D341Med (cell line): ENCODE measurements at places on chromosomes 2 and 18.

DNA sequence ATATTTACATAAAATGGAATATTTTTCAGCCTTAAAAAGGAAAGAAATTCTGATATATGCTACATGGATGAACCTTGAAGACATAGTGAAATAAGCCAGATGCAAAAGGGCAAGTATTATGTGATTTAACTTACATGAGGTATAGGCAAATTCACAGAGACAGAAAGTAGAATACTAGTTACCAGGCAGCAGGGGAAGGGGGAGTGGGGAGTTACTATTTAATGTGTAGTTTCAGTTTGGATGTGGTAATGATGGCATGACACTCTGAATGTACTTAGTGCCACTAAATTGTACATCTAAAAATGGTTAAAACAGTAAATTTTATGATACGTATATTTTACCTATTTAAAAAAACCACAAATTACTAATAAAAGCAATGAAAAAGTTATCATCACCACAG lies 12.1 kb downstream of the METTL4 start:
- no peak for DNase-seq

DNA sequence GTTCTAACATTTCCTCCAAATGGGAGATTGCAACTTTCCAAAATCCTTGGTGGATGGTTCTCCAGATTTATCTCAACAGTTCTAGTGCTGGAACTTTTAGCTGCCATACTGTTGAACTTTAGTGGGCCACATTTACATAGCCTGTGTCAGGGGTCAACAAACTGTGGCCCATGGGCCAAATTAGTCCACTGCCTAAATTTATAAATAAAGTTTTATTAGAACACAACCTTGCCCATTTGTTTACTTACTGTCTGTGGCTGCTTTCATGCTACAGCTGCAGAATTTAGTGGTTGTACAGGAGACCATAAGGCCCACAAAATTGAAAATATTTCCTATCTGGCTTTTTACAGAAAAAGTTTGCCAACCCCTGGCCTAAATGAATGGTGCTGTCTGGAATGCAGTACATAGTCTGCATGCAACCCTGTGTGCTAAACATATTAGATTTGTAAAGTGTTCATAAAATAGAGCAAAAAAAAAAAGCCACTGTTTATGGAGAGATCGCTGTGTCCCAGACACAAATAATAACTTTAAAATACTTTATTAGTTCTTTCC lies 30.3 kb downstream of the MGAT5 start:
- DNase-seq, result no peak

DNA sequence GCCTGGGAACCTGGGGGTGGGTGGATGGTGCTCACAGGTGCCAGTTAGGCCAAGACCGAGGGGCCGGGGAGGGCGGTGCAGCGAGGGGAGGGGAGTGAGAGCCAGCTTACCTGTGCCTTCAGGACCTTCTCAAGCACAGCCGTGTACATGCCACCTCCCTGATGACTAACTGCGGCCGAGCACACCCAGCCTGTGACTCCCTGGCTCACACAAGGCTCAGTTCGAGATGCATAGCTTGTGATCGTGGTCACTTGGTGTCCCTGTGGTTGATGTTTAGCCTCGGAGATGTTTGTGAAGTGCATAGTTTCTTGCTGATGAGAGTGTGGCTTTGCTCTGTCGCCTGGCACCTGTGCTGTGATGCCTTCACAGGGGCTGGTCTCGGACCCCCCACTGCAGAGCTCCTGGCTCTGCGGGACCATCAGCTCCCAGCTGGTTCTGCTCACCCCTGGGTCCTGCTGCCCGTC lies 84.5 kb upstream of the ODC1 start:
- no peak for DNase-seq

GRCh38 chr18:45733535-45733934 lies 9.6 kb downstream of the SLC14A1 start:
- DNase-seq, result no peak

DNA sequence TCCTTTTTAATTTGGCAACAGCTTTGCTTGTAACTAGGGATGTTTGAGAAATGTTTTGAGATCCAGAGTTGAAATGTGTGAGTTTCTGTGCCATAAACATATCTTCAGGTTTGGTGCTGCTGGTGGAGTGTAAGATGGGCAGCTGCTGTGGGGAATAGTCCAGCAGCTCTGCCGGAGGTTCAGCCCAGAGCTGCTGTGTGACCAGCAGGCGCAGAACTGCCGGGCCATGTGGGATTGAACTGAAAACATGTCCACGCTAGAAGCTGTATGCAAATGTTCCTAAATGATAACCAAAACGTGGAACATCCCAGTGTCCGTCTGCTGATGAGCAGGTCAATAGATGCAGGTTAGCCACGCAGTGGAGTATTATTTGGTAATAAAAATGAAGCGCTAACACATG lies 99.6 kb downstream of the DGKD start:
- no peak for DNase-seq

GRCh38 chr18:261398-262073 lies 6.3 kb downstream of the THOC1 start:
- no peak for DNase-seq

DNA sequence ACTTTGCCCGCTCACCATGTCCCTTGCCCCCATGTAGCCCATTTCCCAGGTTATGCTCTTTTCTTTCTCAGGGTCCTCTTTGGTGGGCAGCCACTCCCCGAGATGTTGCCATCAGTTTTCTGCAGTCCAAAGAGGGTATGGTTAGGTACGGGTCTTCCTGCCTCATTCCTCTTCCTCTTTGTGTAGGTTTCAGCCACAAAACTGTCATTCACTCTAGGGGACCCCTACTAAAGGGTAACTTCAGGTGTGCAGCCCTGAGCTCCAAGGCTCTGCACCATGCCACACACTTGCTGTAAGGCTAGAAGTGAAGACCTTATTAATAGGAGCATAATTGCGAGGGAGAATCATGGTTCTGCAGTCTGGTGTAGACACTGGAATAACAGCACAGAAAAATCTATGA lies 99.8 kb upstream of the ZNF397 start:
- no peak for DNase-seq

- DNase-seq, result no peak
These were observed 272.1 kb downstream of the NAPG start for GRCh38 chr18:10797896-10798295.

- DNase-seq, result no peak
These were observed 34.8 kb upstream of the LINC00305 start for GRCh38 chr18:64183665-64184064.

DNA sequence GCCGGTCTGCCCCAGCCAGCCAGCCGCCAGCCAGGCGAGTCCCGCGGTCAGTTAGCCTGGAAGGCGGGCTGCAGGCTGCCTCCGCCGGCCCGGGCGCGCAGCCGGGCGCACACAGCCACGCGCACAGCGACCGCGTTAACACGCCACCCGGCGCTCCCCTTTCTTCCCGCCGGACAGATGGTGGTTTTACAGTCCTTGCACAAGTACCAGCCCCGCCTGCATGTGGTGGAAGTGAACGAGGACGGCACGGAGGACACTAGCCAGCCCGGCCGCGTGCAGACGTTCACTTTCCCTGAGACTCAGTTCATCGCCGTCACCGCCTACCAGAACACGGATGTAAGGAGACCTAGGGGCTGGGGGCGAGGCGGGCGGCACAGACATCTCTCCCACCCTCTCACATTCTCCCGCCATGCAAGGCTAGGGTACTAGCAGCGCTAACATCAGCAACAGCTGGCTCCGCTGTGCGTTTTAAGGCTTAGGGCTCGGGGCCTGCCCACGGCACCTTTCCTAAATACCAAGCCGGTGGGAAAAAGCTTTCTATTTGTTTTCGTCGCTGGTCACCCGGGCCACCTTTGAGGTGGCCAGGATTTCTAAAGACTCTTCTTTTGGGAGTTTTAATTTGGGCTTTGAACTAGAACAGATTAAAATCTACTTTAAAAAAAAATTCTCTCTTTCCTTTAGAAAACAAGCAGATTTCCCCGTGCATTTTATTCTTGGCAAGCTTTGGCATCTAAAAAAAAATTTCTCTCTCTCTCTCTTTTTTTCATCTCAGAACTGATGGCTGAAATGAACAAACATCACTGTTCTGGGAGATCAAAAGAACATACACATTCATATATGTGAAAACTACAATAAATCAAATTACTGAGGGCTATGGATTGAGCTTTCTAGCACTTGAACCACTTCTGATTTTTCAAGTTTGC lies 2.9 kb downstream of the TBR1 start:
- peak; percentile 45 for DNase-seq

DNA sequence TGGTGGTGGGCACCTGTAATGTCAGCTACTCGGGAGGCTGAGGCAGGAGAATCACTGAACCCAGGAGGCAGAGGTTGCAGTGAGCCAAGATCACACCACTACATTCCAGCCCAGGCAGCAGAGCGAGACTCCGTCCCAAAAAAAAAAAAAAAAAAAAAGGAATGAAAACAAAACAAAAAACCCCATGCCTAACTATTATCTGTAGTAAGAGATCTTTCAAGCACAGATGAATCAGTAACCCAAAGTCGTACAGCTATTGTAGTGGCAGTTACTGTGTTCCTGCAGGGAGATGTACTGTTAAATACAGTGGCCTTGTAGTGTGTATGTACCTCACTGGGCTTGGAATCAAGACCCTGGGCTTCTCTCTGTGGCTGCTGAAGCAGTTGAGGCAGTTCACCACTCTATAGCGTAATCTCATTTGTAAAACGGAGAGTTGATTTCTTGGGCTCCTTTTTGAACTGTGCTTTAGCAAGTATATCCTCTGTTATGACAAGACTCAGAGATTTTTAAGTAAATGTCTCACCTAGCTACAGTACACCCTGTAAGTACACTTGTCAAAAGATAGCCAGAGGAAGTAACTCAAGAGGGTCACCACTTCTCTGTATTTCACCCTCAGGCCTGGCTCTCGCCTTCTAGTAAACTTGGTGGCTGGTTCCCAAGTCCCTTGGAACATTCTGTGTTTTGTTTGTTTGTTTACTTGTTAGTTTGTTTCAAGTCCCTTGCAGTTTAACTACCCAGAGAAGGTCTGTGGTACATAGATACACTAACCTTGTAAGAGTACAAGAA lies 109.6 kb upstream of the FOSL2 start:
- no peak for DNase-seq

GRCh38 chr18:8623549-8624106 lies 14.4 kb downstream of the RAB12 start:
- no peak for DNase-seq

DNA sequence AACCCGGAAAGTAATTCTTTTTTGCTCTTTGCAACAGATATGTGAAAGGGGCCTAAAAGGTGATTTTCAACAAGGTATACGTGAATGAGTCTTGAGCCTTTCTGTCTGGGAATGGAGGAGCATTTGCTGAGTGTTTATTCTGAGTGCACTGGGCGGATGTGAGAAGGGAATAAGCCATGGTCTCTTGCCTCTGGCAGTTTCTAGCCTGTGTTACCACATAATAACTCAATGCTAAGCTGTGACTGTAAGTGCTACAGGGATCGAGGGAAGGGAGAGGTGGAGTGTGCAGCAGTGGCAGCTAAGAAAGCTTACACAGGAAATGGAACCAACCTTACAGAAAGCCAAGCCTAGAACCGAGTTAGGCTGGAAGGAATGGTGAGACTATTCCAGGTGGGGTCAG lies 444.3 kb downstream of the SLC4A3 start:
- DNase-seq, result no peak

DNA sequence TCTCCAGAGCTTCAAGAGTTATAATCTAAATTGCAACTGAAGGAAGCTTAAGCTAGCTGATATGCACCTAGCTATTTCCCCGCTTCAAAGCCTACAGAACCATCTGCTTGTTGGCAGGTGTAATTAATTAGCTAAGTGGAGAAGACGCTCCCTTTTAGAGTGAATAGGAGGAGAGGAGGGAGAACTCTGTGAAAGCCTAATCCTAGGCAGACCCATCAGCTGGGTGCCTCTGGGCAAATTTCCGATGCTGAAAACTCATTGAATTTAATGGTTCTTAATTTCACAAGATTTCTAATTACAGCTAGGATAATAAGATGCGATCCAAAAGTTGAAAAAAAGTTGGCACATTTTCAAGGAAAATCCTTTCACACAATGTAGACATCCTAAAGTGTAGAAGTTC lies 735.9 kb downstream of the ERBB4 start:
- peak; percentile 77 for DNase-seq

DNA sequence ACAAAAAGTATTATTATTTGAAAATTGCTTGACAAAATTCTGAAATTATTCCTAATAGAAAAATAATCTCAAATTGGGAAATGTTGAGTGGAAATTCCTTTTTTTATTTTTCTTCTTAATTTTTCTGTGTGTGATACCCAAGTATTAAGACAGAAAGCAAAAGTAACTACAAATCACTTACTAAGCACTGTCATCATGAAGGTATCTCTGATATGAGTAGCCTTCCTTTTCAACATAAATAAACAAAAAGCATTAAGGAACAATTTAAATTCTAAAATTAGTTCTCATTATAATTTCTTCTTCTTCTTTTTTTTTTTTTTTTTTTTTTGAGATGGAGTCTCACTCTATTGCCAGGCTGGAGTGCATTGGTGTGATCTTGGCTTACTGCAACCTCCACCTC lies 174.2 kb upstream of the RBMS1 start:
- no peak for DNase-seq

GRCh38 chr2:199606193-199606780 lies 148.5 kb upstream of the SATB2 start:
- peak; percentile 65 for DNase-seq

- no peak for DNase-seq
These were observed 152.3 kb downstream of the DIS3L2 start for GRCh38 chr2:232113821-232114220.

- DNase-seq, result no peak
These were observed 46.7 kb downstream of the FAM161A start for GRCh38 chr2:61807036-61807757.

- no peak for DNase-seq
These were observed 3.6 kb upstream of the ECEL1 start for GRCh38 chr2:232491139-232491780.

GRCh38 chr2:122144884-122145283 lies 389.4 kb downstream of the TSN start:
- no peak for DNase-seq

GRCh38 chr2:141741652-141742051 lies 389.2 kb downstream of the LRP1B start:
- no peak for DNase-seq

DNA sequence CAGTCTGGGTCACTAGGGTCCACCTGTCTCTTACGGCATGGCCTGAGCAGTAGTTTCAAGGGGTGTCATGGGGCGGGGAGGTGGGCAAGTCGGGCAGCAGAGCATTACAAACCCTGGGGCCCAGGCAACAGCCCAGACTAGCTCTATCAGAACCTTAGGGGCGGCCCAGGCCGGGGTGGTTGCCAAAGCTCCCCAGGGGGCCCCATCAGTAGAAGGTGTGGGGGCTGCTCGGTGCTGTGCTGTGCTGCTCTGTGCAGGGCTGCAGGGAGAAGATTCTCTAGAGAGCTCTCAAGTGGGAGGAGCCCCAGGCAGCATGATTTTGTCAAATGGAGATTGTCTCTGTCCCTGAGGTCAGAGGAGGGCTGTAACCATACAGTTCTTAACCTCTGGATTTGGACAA lies 36.4 kb upstream of the SLC14A1 start:
- no peak for DNase-seq

DNA sequence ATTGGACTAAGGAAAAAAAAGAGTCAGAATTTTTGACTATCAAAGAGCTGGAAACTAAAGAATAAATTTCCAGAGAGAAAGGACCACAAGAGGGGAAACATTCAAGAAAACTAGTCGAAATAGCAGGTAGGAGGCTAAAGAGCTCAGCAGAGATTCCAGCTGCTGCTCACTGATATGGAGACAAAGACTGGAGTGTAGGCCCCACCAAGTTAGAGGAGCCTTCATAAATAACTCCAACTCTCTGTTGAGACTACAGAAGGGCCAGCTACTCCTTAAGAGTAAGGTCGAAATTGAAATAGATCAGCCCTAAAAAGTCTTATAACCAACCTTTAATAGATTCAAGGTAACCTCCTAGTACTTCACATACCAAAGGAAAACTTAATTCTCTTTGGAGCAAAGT lies 31.1 kb downstream of the SS18 start:
- DNase-seq, result no peak

- no peak for DNase-seq
These were observed 271.9 kb downstream of the GPD2 start for GRCh38 chr2:156708051-156708450.

- DNase-seq, result no peak
These were observed 8.0 kb upstream of the TMEM214 start for GRCh38 chr2:27024812-27025211.
